ENCODE measurements at places on chromosomes 1 and 21.

DNA sequence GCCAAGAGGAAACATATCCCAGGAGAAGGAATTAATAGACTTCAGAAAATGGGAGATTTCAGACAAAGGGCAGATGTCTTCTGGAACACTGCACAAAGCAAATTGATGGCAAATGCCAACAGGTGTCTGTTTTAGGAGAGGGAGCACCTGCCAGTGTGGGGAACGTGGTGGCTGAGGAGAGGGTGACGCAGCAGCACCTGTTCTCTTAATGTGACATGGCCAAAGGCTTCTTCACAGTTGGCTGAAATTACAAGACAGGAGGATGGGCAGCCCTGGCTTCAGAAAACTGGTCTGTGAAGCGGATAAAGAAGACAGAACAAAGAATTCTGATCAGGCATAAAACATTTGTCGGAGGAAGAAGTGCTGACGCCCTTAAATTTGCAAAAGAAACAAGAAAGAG is 178.7 kb upstream of the RUNX1 start:
- no peak for DNase-seq

GRCh38 chr1:193421487-193421886 is 235.1 kb upstream of the B3GALT2 start:
- DNase-seq = no peak

DNA sequence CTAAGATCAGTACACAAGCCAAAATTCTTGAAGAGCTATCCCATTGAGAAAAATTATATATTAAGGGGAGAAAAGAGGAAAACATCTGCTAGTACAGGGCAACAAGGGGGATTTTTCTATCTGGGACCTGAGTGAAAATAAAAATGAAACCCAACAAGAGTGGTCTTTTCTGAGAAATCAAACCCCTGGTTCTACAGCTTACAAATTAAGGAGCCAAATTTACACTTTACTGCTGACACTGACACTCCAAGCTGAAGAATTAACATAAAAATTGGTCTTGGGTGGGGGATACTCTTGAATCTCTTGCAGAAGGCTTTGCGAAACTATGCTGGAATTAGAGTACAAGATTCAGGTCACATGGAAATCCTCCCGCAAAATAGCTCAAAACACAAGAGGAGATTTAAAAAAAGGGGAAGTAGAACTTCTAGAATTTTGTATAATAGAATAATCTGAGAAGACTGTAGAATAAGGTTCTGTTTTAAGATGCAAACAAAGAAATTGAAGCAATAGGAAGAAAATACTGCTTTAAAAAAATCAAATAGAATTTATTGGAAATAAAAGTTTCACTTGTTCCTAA is 32.1 kb upstream of the HSPA13 start:
- no peak for DNase-seq

DNA sequence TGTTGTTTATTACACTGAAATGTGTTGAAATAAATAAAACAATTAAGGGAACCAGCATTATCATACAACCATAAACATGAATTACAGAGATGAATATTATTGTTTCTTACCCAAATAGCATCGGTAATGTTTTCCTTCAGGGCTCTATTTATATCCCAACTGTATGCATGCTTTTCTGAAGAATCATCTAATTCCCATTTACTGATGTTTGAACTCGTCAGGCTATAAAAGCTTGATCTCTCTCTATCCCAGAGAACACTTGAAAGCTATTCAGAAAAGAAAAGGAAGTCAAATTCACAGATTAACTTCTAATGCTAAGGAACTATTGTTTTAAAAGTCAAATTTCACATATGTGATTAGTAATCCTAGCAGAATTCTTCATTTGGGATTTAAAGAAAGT is 12.4 kb downstream of the NUP133 start:
- DNase-seq = no peak

GRCh38 chr1:236421022-236421421 is 26.9 kb downstream of the EDARADD start:
- DNase-seq = no peak

DNA sequence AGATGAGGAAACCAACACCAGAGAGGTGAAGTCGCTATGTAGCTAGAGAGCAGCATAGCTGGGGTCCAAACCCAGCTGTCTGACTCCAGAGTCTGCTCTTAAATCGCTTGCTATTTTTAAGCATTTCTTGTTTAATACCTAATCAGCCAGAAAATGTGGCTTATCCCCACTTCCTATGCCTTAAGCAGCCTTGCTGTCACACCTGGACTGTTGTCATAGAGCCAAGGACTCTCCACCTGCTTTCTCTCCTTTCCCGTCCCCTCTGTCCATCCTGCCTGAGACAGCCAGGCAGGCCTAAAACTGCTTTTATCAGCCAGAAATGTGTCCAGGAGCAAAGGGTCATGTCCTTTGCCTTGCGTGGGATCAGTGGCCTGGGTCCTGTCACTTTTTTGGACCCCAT is 28.3 kb upstream of the EPHA8 start:
- no peak for DNase-seq

All from HS-5 (cell line).